ENCODE measurements at places on chromosomes 6 and 20. TPM values are rescaled to one million over a fixed set of nuclear protein-coding genes. Genes with fewer than 3 reads are reported as not detected.

PPIL6 gene
- 5.0 TPM for total RNA-seq

JAG1 gene
- 12.9 TPM for total RNA-seq

TDRD6 gene
- total RNA-seq = 0.12 TPM

FOXS1 gene
- total RNA-seq = 0.12 TPM

FAM217A gene
- total RNA-seq = not detected

NKAPL gene
- total RNA-seq = 1.9 TPM

SIRPB2 gene
- total RNA-seq = not detected

OR2H2 gene
- not detected for total RNA-seq

MAP1LC3A gene
- total RNA-seq = 6.5 TPM

IL17A gene
- total RNA-seq = not detected

C6orf132 gene
- 1.5 TPM for total RNA-seq

LHFPL5 gene
- total RNA-seq = not detected

RIPOR3 gene
- total RNA-seq = 15.6 TPM

SRSF12 gene
- total RNA-seq = 0.11 TPM

SLC2A10 gene
- 49.7 TPM for total RNA-seq

RAD21L1 gene
- total RNA-seq = not detected

ULBP1 gene
- 0.12 TPM for total RNA-seq

PAK5 gene
- total RNA-seq = not detected

Data from uterine smooth muscle cell (primary cell).